ENCODE measurements at places on chromosomes 7 and 10.

DNA sequence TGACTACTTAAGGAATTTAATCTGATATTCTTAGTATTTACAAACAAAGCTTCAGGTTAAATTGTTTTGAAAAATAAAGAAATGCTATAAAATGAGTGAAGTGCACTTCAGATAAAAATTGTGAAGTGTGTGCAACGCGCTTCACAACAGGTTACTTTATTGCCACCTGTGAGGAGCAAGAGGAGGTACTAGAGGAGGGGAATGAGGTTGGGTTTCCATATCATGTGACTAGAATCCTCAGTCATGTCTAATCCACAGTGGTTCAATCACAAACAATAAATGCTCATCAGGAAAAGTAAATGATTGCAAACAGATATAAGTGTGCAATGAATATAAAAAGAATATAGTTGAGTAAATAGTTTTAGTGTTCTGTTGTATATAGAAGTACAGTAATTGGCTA lies 34.5 kb upstream of the CD36 start:
- DNase-seq, result no peak

GRCh38 chr7:119256446-119257131 lies 1016.4 kb upstream of the KCND2 start:
- DNase-seq, result no peak

GRCh38 chr10:77062381-77062780 lies 575.2 kb downstream of the KCNMA1 start:
- DNase-seq, result no peak

GRCh38 chr10:103111031-103111917 lies 81.8 kb downstream of the NT5C2 start:
- no peak for DNase-seq

DNA sequence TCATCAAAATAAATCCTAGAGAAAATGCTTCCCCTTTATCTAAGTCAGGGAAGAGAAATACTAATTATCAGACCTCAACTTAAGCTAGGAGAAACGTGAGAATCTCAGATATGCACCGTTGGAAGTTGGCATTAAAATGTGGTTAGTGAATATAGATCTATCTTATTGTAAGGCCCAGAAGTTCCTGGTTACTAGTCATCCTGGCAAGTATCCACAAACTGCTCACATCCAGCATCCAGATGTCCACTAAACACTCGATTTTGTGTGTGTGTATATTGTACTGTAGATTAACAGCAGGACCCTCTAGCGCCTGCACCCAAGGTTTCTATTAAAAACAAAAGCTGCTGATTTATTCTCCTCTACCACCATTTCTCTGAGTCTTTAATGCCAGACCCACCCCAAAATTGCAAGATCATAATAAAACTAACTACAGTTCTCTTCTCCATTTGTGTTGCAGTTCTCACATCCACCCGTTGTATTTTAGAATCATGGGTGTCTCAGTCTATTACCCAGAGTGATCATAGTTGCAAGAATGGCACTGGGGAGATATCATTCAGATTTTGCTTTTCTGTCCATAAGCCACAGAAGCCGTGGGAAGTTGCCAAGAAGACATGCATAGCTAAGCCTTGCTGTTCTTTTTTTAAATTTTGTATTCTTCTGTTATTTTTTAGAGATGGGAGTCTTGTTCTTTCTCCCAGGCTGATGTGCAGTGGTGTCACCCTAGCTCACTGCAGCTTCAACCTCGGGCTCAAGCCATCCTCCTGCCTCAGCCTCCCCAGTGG lies 165.4 kb downstream of the KIAA1217 start:
- DNase-seq, result no peak

DNA sequence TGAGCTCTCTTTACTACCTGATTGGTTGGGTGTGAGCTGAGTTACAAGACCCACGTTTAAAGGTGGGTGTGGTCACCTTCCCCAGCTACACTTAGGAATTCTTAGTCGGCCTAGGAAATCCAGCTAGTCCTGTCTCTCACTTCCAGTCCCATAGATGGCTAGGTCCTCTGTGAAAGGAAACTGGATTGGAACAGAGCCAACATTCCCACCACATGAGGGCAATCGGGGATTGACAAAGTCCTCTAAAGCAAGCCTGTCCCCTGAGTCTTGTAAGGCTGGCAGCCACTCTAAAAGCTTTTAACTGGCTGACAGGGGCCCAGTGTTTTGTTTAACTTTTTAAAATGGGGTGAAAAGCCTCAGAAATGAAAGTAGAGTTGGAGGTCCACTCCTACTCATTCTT lies 15.1 kb upstream of the CROT start:
- no peak for DNase-seq

GRCh38 chr10:76738991-76739390 lies 898.6 kb downstream of the KCNMA1 start:
- no peak for DNase-seq

DNA sequence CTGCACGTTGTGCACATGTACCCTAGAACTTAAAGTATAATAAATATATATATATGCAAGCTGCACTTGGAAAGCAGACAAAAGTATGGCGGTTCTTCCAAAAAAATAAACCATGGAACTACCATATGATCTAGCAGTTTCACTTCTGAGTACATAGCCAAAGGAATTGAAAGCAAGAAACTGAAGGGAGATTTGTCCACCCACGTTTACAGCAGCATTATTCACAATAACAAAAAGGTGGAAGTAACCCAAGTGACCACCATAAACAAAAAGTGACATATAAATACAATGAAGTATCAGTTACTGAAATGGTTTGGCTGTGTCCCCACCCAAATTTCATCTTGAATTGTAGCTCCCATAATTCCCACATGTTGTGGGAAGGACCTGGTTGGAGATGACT lies 525.3 kb upstream of the CELF2 start:
- no peak for DNase-seq

- DNase-seq, result no peak
Observed at GRCh38 chr7:52786174-52786573, 249.3 kb upstream of the POM121L12 start.

DNA sequence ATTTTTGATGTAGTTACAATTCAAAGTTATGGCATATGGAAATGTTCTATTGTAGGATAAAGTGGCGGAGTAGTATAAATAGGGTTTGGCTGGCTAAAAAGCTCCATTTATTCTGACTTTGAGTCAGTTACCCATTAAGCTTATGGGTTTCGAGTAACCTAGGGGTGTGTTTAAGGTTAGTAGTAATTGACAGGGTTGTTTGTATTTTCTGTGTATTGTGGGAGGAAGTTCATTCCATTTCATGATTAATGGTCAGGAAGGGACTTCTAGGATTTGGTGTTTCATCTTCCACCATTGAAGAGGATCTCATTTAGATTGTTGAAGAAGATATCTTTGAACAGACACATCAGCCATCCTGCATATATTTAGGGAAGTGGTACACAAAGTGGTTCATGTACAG lies 75.0 kb downstream of the BICC1 start:
- DNase-seq, result no peak

DNA sequence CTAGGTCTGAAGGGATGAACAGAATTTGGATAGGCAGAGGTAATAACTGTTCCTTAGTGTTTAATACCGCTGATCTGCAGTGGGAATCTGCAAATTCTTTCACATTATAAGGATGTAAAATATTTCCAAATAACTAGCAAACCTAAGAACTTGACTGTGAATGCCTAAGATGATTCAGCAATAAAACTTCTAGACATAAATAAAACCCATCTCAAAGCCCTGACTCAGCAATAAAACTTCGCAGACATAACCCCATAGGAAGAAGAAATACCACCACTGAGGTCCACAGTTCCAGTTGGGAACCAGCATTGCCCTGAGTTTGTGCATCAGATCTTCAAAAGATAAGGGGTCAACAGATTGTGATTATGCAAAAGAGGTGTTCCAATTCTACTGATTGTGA lies 354.2 kb downstream of the GFRA1 start:
- DNase-seq, result no peak

GRCh38 chr10:28432210-28432676 lies 100.7 kb upstream of the WAC start:
- peak; percentile 8 for DNase-seq

All from T-helper 2 cell (primary cell).